Heart right ventricle (tissue), 16 donors: ENCODE measurements at places on chromosomes 2 and 18. TPM values are rescaled to one million over a fixed set of nuclear protein-coding genes. Genes with fewer than 3 reads are reported as not detected.
A peak's percentile ranks its signal among the peaks of the same experiment; 100 is the strongest.

The SGPP2 gene
- total RNA-seq, result 2.5 TPM

GRCh38 chr2:48365476-48365875 is 164.5 kb upstream of the STON1 start:
- DNase-seq, result no peak
- H3K27me3 ChIP-seq, result no peaks in the 10 kb centered on the region
- H3K27ac ChIP-seq, result no peak overlapping the region
- H3K36me3 ChIP-seq, result no peaks in the 10 kb centered on the region
- no peak overlapping the region for H3K4me3 ChIP-seq

The CD28 gene
- 0.92 TPM for total RNA-seq

GRCh38 chr18:52387175-52387574 is 47.2 kb downstream of the DCC start:
- no peaks in the 10 kb centered on the region for H3K4me1 ChIP-seq
- no peak overlapping the region for H3K27ac ChIP-seq
- H3K36me3 ChIP-seq, result no peaks in the 10 kb centered on the region
- no peak overlapping the region for H3K4me3 ChIP-seq
- H3K27me3 ChIP-seq, result no peaks in the 10 kb centered on the region

GRCh38 chr18:62211325-62211828 is 24.3 kb downstream of the RELCH start:
- H3K4me1 ChIP-seq, result no peaks in the 10 kb centered on the region
- no peak overlapping the region for H3K4me3 ChIP-seq
- no peak for DNase-seq
- H3K27ac ChIP-seq, result no peak overlapping the region
- H3K27me3 ChIP-seq, result no peaks in the 10 kb centered on the region
- no peaks in the 10 kb centered on the region for H3K36me3 ChIP-seq

DNA sequence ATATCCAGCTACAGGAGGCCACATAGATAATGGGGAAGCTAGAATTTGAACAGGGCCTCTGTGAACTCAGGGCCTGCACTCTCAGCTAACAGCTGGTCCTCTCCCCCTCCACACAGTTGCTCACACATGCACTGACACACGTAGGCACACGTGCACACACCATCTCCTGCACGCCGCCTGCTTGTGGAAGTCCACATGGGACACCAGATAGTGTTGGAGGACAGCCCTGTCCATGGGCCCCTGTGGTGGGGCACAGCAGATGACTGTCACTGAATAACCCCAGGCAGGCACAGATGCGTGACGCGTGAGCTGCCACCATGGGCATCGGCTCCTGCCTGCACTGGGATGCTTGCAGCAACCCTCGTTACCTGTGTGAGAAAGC is 52.9 kb downstream of the ADI1 start:
- H3K4me1 ChIP-seq, result peaks cover 51% of the 10 kb centered on the region
- H3K36me3 ChIP-seq, result no peaks in the 10 kb centered on the region
- DNase-seq, result no peak
- no peaks in the 10 kb centered on the region for H3K27me3 ChIP-seq
- no peak overlapping the region for H3K4me3 ChIP-seq

The GTF2A1L gene
- total RNA-seq, result not detected

DNA sequence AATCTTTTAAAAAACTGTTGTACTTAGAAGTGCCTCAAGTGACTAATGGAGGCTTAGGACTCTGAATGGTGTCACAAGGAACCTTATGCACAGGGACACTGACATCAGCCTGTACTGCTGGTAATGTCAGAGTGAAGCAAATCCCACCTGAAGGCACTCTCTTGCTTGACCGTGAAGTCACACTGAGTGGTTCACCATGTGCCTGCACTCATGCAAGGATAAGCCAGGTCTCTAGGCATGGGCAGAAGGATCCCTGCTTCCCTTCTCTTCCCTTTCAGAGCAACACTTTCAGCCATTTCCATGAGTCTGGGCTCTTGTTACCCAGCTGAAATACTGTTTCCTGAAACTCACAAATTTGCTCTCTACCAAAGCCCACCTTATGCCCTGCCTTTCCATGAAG is 123.0 kb downstream of the NEDD4L start:
- no peaks in the 10 kb centered on the region for H3K36me3 ChIP-seq
- no peak overlapping the region for H3K27ac ChIP-seq
- DNase-seq, result no peak
- no peaks in the 10 kb centered on the region for H3K4me1 ChIP-seq
- no peaks in the 10 kb centered on the region for H3K27me3 ChIP-seq
- H3K4me3 ChIP-seq, result no peak overlapping the region

The COL4A4 gene
- total RNA-seq, result 11.4 TPM

The GPR155 gene
- 13.3 TPM for total RNA-seq

DNA sequence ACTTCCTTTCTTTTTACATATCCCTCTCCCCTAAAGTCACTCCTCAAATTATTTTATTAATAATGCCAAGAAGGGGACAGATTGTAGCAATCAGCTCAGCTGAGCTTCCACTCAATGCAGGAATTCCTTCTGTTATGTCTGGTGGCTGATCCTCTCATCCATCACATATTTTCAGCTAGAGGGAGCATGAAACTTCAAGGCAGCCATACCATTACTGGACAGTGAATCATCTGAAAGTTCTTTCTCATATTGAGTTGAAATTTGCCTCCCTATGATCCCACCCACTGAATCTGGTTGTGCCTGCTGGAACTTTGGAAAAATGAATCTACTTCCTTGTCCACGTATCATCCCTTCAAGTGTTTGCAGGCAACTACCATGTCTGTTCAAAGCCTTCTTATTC is 11.2 kb downstream of the ZNF385B start:
- no peak overlapping the region for H3K4me3 ChIP-seq
- H3K36me3 ChIP-seq, result no peaks in the 10 kb centered on the region
- DNase-seq, result no peak
- H3K27ac ChIP-seq, result no peak overlapping the region
- H3K4me1 ChIP-seq, result no peaks in the 10 kb centered on the region
- peaks cover 27% of the 10 kb centered on the region for H3K27me3 ChIP-seq

- no peak overlapping the region for H3K27ac ChIP-seq
- no peaks in the 10 kb centered on the region for H3K4me1 ChIP-seq
- no peak for DNase-seq
- no peaks in the 10 kb centered on the region for H3K27me3 ChIP-seq
- H3K36me3 ChIP-seq, result no peaks in the 10 kb centered on the region
Observed at GRCh38 chr2:95057535-95058370, 32.2 kb downstream of the MAL start.

DNA sequence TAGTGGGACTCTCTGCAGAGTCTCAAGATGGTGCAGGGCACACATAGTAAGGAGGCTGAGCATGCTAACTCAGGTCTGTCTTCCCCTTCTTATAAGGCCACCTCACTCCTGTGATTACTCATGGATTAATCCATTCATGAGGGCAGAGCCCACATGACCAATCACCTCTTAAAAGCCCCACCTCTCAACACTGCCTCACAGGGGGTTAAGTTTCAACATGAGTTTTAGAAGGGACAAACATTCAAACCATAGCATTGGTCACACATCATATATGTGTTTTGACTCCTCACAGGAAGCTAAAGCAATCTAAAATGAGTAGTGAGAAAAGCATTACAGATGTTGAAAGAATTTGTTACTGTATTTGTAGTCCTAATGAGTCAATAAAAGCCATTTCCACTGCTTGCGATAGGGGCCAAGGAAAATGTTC is 57.5 kb downstream of the DTNA start:
- no peak overlapping the region for H3K4me3 ChIP-seq
- peaks cover 5% of the 10 kb centered on the region for H3K4me1 ChIP-seq
- no peak overlapping the region for H3K27ac ChIP-seq
- H3K27me3 ChIP-seq, result no peaks in the 10 kb centered on the region

The DSC2 gene
- total RNA-seq, result 31.4 TPM

- H3K27ac ChIP-seq, result no peak overlapping the region
- H3K4me1 ChIP-seq, result peaks cover 12% of the 10 kb centered on the region
- no peaks in the 10 kb centered on the region for H3K36me3 ChIP-seq
- DNase-seq, result no peak
- no peak overlapping the region for H3K4me3 ChIP-seq
Observed at GRCh38 chr2:37560241-37560848, 111.1 kb downstream of the CDC42EP3 start.

DNA sequence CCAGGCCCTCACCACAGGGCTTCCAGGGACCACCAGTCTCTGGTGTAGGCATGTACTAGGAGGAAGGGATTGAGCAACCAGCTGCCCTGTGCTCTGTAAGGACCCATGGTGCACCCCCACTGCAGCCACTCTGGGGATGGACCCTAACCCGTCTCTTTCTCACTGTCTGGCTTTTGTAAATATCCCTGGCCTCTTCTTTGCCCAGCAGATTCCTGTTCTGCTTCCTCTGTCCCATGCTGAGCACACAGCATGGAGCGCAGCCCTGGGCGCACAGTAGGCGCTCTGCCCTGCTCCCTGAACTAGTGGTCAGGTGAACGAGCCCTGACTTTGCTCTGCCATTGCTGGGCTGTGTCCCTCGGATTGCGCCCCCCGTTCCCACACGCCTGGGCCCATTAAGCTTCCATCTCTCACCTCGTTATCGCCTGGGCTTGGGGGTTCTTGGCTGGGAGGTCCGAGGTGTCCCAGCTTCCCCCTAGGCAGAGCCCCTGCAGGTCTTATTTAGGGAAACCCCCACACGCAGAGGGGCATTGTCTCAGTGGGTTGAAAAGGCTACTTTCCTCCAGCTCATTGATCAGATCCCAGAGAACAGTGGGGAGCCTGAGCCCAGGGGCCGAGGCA is 162.1 kb downstream of the MYCN start:
- no peak overlapping the region for H3K27ac ChIP-seq
- no peaks in the 10 kb centered on the region for H3K36me3 ChIP-seq
- peaks cover 54% of the 10 kb centered on the region for H3K27me3 ChIP-seq

DNA sequence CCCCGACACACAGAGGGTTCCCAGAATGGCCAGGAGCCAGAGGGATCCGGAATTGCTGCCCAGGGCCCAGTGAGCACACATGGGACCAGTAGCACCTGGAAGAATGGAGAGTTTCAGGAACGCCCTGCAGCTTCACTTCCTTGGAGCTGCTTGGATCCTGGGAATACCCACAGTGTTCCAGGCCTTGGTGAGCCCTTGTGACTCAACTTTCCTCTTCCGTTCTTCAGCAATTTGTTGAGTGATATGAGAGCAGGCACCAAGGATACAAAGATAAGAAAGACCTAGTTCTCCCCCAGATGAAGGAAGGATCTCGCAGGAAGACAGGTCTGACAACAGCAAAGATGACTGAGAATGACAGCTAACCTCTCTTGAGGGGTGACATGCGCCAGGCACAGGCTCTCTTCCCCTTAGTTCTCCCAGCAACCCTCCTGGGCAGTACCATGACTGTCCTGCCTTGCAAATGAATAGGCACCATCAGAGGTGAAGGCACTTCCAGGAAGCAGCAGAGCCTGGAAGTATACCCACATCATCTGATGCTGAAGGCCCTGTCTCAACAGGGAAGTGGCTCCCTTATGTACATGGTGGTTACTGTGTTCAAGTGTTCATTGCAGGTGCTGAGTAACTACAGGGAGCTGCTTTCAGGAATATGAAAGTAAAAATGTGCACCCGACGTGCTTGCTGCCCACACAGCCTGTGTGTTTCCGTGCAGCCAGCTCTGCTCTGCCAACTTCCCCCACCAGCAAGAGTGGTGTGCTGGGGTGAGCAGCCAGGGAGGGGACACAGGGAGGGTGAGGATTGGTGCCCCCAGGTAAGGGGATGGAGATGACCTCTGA is 116.2 kb downstream of the STPG4 start:
- H3K4me1 ChIP-seq, result peaks cover 73% of the 10 kb centered on the region
- H3K4me3 ChIP-seq, result no peak overlapping the region
- peak overlapping the region; percentile 86 for H3K27ac ChIP-seq

The OSR1 gene
- total RNA-seq, result 2.4 TPM

GRCh38 chr2:106353676-106354075 is 114.5 kb downstream of the RGPD3 start:
- H3K4me1 ChIP-seq, result peaks cover 5% of the 10 kb centered on the region
- no peak for DNase-seq
- no peaks in the 10 kb centered on the region for H3K27me3 ChIP-seq
- no peak overlapping the region for H3K4me3 ChIP-seq
- no peak overlapping the region for H3K27ac ChIP-seq
